ENCODE measurements at places on chromosomes 3 and 15.

- no peak for DNase-seq
Observed at GRCh38 chr15:78988361-78988911, 43.6 kb upstream of the CTSH start.

- DNase-seq = no peak
Observed at GRCh38 chr15:70266412-70267121, 168.8 kb upstream of the TLE3 start.

DNA sequence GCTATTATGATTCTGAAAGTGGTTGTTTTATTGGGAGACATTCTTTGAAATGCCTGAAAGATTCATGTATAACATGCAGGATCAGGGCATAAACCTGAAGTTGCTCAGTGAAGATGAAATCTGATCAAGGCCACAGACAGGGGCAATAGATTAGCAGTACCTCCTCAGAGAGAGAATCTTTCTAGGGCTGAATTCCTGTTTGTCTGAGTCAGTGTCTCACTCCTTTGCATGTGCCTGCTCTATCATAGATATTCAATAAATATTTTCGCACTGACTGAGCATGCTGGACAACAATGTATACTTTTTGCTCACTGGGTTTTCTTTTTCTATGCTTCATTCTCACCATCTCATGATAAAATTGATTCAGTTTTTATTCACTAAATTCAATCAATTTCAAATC lies 49.8 kb upstream of the PFN2 start:
- no peak for DNase-seq

GRCh38 chr3:5332270-5332956 lies 144.9 kb downstream of the EDEM1 start:
- DNase-seq = no peak

GRCh38 chr3:54957711-54958110 lies 29.9 kb upstream of the LRTM1 start:
- DNase-seq = no peak

DNA sequence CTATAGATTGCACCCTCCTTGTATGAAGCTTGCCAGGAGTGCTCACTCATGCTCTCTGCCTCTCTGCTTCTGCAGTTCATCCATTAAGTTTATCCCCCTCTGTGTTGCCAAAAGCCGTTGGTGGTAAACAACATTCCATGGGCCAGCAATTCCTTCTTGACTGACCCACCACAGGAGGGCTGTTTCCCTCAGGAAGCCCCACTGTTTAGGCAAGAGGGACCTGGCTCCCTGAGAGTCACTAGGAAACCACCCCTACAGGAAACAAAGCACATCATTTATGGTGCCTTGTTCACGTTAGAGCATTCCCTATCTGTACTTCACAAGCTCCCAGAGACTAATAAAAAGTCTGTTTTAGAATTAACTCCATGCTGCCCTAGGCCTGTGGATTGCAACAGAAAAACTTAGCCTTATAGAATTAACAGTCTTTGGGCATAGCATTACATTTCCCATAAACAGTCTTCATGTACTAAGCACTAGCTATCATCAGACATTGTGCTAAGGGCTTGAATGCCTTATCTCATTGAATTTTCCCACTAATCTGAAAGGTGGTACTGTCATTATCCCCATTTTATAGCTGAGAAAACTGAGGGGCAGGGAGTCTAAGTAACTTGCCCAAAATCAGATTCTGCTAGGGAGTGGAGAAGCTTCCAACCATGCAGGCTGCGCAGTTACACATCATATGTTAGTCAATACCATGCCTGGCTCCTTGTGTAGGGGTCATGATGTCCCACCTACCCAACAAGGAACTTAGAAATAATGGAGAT lies 149.9 kb downstream of the SHQ1 start:
- no peak for DNase-seq
